Stimulated activated CD8-positive, alpha-beta memory T cell treated with anti-CD3 and anti-CD28 coated beads, Interleukin-2, amount 100 ng/mL, for 1 hour (primary cell): ENCODE measurements at places on chromosomes 12 and 14.

GRCh38 chr12:89386138-89386537, 33.8 kb upstream of the DUSP6 start:
- DNase-seq: no peak

DNA sequence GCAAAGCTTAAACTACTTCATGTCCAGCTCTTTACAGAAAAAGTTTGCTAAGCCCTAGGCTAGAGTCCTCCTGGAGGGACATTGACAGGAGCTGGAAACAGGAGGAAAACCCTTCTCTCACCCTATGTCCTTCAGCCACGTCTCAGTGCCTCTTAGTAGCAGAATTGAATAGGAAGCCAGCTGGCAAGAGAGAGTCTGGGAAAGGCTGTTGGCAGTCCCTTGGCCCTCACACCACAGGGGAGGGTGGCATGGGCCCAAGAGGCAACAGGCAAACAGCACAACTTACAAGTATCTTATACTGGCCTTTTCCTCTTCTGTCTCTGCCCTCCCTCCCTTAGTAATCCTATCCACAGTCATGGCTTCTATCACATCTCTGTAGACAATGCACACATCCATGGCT, 27.7 kb upstream of the DHRS2 start:
- DNase-seq: no peak

DNA sequence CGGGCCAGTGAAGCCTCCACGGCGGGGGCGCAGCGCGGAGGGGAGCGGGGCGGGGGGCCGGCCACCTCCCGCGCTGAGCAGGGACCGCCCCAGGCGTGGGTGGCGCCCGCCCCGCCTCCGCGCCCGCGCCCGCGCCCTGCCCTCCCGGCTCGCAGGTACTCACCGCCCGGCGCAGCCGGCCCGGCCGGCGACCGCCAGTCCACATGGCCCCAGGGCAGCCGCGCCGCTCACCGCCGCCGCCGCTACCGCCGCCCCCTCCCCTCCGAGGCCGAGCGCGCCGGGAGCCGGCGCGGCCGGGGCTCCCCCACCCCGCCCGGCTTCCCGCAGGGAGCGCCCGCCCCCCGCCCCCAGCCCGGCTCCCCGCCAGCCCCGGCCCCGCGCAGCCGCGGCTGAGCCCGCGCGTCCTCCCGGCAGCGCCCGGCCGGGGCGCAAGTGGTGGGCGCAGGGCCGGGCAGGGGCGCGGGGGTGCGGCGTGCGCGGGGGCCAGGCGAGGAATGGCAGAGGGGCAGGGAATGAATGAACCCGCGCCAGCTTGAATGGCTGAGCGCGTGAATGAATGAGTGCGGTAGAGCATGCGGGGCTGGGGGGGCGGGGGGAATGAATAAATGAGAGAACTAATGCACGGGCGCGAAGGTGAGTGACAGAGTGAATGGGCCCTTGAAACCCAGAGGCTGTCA, at the start of gene BEGAIN:
Gene BEGAIN (minus strand): TSS at position 332 of the 677 bp plus-strand sequence. CDS start 127 bp downstream, at position 205.
- no peak for DNase-seq

DNA sequence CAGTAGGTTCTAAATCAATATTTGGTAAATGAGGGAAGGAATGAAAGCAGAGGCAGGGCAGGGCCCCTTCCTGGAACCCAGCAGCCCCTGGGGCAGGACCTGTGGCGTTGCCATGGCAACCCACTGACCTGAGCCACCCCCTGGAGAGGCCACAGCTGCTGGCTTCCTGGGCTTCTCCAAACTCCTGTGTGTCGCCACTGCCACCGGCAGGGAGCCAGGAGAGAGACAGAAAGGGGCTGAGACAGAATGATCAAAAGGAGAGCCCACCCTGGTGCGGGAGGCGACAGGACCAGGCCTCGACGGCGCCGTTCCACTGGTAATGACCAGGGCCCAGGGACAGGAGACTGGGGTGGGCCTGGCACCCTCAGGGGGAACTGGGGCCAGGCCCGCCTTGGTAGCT, 18.2 kb downstream of the RFX4 start:
- no peak for DNase-seq

DNA sequence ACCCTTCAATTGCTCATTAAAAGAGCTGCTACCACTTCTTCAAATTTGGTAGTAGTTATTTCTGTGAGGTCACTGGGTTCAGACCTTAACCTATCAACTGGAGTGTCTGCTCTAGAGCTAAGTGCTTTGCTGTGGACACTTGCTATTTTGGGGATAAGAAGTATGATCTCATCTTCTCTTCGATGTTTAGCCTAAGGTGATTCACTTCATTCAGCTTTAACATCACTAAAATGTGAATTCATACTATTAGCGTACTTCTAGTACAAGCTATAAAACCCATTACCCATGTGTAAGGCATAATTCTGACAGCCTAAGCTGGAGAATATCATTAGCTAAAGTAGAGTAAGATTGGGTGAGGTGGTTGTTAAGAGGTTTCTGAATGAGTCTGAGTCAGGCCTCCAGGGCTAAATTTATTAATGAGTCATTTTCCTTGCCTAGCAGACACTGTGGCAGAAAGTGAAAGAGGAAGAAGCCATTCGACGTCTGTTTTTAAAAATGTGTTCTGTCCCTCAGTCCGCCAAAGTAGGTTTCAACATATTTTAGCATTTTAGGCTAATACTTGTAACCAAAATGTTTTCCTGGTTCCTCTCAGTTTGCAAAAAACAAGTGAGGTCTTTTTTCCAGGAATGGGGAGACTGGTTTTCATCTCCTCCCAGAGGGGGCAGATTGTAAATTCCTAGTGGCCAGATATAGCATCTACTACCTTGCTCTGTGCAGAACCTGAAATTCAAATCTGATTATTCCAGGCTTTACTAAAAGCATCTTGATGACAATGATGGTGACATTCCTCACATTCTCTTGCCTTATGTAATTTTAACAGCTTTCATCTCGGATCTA, 103.6 kb downstream of the SSPN start:
- DNase-seq: no peak

DNA sequence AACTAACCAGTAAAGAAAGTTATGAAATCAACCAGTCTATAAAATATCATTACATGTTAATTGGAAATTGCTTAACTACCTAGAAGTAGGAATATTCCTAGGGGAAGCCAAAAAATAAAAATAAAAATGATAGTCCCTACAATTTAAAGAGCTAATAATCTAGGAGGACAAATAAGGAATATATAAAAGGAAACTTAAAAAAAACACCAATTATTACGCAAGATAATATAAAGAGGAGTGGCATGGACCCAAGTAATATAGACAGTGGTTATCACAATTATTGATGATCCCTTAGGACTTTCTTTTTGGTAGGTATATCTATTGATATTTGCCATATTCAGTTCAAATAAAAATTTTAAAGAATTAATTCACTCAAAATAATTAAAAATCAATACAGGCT, 498.7 kb downstream of the SOX5 start:
- no peak for DNase-seq

DNA sequence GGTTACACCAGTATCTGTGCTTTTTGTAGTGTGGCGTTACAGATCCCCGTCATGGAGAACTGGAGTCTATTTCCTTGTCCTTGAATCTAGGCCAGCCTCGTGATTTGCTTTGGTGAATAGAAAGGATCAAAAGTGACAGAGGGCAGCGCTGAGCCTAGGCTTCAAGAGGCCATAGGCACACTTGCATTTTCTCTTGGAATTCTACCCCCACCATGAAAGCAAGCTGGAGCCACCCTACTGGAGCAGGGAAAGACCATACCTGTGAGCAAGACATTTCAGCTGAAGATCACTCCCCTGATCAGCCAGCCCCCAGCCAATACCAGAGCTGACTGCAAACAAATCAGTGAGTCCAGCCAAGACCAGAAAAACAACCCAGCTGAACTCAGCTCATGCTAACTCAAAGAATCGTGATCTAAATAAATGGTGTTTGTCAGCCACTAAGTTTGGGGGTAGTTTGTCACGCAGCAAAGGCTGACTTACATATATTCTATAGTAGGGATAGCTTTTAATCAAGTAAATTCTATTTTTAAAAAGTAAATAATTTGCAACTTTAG, 521.9 kb upstream of the TBX3 start:
- no peak for DNase-seq

DNA sequence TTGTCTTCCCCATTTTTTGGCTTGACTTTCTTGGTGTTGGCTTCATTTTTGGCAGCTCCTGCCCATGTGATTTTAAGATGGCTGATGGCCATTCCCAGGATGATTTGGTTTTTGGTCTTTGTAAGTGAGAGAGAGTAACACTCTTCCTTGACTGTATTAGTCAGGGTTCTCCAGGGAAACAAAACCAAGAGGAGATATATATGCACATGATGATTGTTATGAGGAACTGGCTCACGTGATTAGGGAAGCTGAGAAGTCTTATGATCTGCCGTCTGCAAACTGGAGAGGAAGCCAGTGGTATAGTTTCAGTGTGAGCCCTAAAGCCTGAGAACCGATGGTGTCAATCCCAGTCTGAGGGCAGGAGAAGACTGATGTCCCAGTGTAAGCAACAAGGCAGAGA, 146.6 kb downstream of the NRXN3 start:
- no peak for DNase-seq

GRCh38 chr14:69696633-69697557, 70.0 kb upstream of the SRSF5 start:
- DNase-seq: no peak

DNA sequence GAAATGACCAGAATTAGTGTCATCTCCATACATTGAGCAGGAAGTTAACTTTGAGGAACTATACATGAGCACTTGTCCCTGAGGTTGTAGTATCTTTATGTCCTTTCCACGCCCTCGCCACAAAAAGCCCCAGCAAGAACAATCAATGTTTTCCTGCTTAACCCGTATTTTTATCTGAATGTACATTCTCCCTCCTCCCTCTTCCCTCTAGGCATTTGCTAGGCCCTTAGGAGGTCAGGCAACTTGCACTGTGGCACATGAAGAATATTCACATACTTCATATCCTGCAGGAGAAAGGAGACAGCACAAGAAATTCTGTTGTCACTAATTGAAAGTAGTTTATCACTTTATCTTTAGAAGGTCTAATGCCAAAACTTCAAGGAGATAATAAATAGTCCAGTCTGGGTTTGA, 18.1 kb upstream of the DUSP6 start:
- no peak for DNase-seq

- DNase-seq: no peak
Observed at GRCh38 chr14:32657081-32657480, 281.6 kb upstream of the NPAS3 start.

DNA sequence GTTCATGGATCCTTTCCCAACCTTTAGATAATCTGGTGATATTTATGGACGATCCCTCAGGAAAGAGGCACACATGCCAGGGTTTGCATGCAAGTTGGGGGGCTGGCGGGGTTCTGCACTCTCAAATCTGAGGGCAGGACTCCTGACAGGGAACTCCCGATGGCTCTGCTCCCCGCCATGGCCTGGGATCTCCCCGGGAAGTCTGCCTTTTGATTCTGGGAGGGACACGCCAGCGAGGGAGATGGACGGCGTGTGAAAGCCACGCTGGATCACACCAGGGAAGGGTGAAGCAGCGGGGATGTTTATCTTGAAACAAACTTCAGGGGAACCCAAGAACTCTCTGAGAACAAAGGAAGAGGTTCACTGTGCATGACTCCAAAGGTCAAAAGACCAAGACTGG, 43.6 kb downstream of the LGMN start:
- no peak for DNase-seq

DNA sequence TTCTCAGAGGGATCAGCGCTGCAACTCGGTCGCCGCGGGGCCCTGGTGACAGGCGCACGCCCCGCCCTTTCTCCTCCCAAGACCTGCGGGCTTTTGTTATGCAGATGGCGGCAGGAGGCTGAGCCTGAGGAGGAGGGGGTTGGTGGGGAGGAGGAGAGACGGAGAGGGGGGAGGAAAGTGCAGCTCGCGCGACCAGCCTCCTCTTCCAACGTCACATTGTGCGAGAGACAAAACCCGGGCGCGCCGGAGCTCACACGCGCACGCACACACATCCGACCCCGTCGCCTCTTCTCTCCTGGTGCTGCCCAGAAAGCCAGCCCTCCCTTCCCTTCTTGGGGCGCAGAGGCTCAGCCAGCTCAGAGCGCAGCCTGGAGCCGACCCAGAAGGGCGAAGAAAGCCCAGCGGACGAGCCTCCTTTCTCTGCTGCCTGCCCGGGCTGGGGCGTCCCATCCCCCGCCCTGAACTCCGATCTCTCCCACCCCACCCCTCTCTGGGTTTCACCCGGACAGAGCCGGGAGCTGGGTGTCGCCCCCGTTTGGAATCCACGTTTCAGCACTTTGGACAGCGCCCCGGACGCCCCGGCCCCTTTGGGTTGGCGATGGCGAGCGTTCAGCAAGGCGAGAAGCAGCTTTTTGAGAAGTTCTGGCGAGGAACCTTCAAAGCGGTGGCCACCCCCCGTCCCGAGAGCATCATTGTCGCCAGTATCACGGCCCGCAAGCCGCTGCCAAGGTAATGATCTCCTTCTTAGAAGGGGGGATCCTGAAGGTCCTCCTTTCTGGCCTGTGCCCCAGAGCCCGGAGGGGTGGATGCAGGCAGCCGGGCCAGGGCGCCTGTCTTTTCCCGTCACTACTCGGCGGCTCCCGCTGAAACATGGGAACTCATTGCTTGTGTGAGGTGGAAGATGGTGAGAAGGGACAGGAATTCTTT, at the start of gene SRRM4:
Gene SRRM4 (plus strand): TSS at position 257 of the 927 bp plus-strand sequence. CDS start 342 bp downstream, at position 599.
- no peak for DNase-seq
